ENCODE measurements at places on chromosomes 3 and 15.

DNA sequence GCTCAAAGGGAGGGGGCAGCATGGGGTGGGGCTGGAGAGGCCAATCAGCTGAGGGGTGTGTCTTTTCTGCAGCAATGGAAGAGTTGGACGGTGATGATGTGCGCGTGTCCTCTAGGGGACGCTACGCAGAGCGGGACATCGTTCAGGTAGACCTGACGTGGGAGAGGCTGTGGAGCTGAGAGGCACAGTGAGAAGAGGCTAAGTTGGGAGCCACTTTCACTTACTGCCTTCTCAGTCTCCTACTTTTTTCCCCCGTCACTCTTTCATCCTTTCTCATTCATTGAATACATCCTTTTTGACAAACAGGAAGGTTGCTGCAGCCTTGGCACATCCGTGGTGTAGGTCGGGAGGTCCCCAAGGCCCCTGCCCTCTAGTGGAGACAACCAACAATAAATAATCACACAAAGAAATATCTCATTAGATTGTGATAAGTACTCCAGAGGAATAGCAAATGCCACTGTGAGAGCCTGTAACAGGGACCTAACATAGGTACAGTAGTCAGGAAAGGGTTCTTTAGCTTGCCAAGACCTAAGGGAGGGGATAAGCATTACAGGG, 4.4 kb upstream of the BRPF1 start:
- no peak for DNase-seq

GRCh38 chr15:39474657-39475056, 106.2 kb upstream of the THBS1 start:
- no peak for DNase-seq

- no peak for DNase-seq
Measured at GRCh38 chr3:146491303-146491702, 21.9 kb upstream of the PLSCR2 start.

GRCh38 chr3:119359476-119360326, 65.5 kb downstream of the ARHGAP31 start:
- no peak for DNase-seq

DNA sequence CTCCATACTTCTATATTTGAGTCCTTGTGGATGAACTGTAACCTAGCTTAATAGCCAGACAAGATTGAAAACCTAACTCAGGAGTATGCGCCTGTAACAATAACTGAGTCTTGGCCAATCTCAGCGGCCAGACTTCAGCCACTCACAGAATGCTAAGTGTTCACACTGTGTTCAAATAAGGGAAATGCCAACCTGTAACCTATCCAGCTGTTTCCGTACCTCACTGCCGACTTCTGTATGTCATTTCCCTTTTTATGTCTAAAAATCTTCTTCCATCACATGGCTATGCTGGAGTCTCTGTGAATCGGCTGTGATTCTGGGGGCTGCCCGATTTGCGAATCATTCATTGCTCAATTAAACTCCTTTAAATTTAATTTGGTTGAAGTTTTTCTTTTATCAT, 169.2 kb downstream of the NFKBIZ start:
- no peak for DNase-seq

GRCh38 chr3:123401836-123402530, 46.9 kb downstream of the ADCY5 start:
- no peak for DNase-seq

DNA sequence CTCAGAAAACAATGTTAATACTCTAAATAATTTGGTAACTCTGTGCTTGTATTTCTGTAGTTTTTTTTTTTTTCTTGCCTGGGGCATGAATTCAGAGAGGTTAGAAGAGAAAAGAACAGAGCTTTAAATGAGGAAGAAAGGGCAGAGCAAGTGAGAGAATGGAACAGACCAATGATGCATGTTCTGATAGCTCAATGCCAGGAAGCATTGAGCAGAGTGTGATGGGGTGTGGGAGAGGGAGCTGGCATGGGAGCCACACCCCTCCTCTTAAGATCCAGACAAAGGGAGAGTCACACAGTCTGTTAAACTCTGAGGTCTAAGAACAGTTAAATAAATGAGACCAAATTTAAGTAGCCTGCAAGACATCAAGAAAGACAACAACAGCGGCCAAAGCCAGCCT, 538.6 kb downstream of the TUSC7 start:
- no peak for DNase-seq

DNA sequence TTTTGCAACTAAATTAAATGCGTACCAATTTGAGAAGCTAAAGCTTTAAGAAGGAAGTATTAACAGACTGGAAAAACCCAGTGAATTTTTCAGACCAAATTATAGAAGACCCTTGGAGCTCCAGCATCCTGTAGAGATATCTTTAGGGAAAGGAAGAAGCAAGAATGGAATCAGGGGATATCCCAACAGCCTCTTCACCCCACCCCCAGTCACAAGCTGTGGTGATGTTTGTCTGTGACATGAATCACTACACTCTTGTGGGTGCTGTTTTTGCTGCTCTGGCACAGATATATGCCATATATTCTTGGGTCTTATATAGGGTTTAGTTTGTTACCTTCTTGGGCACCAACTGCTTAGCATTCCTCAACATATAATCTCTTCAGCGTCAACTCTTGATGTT, 78.5 kb upstream of the BCL6 start:
- DNase-seq, result no peak

GRCh38 chr15:91861223-91861622, 7.7 kb downstream of the SLCO3A1 start:
- DNase-seq, result no peak

- DNase-seq, result no peak
Measured at GRCh38 chr15:80978685-80979329, 10.8 kb downstream of the MESD start.

- DNase-seq, result no peak
Measured at GRCh38 chr3:148797795-148798194, 29.8 kb upstream of the CPB1 start.

DNA sequence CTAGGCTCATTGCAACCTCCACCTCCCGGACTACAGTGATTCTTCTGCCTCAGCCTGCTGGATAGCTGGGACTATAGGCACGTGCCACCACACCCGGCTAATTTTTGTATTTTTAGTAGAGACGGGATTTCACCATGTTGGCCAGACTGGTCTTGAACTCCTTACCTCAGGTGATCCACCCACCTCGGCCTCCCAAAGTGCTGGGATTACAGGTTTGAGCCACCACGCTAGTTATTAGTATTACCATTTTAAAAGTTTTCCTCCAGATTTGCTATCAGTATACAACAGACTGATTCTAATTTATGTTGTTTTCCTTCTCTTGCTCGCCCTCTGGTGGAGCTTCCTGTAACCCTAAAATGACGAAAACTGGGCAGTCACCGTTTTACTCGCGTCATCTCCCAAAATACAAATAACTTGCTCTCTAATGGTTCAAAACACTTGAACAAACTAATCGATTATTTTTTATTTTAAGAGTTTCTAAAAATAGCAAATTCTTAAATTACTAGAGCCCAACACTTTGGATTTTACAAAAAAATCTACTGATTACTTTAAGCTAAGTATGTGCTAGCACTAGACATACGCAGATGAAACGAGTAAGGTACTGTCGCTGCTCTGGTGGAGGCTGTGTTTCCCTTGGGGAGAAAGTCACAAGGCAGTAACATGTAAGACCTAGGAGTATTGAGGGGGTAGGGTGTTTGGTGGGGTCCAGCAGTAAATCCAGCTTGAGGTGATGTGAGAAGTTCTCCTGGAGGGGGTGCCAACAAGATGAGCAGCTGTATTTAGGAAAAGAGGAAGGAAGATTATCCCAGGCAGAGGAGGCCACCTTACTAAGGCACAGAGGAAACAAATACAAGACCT, 203.3 kb downstream of the MBNL1 start:
- DNase-seq, result peak; percentile 10

DNA sequence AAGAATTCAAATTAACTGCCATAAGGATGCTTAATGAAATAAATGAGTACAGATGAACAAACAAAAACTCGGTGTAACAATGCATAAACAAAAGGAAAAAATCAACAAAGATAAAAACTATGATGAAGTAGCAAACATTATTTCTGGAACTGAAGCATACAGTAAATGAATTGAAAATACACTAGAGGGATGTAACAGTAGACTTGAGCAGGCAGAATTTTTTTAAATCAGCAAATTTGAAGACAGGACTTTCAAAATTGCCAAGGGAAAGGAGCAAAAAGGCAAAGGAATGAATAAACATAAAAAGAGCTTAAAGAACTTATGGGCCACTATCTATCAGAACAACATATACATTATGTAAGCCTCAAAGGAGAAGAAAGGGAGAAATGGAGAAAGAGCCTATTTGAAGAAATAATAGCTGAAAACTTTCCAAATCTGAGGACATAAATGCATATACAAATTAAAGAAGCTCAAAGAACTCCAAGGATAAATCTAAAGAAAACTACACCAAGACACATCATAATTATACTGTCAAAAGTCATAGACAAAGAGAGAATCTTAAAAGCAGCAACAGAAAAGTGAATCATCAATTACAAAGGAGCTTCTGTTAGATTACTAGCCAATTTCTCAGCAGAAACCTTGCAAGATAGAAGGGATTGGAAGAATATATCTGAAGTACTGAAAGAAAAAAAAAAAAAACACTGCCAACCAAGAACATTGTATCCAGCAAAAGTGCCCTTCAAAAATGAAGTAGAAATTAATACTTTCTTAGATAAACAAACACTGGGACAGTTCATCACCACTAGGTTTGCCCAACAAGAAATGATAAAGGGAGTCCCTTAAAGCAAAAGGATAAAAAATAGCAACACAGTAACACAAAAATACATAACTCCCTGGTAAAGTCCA, 15.5 kb downstream of the TOP2B start:
- DNase-seq, result no peak

DNA sequence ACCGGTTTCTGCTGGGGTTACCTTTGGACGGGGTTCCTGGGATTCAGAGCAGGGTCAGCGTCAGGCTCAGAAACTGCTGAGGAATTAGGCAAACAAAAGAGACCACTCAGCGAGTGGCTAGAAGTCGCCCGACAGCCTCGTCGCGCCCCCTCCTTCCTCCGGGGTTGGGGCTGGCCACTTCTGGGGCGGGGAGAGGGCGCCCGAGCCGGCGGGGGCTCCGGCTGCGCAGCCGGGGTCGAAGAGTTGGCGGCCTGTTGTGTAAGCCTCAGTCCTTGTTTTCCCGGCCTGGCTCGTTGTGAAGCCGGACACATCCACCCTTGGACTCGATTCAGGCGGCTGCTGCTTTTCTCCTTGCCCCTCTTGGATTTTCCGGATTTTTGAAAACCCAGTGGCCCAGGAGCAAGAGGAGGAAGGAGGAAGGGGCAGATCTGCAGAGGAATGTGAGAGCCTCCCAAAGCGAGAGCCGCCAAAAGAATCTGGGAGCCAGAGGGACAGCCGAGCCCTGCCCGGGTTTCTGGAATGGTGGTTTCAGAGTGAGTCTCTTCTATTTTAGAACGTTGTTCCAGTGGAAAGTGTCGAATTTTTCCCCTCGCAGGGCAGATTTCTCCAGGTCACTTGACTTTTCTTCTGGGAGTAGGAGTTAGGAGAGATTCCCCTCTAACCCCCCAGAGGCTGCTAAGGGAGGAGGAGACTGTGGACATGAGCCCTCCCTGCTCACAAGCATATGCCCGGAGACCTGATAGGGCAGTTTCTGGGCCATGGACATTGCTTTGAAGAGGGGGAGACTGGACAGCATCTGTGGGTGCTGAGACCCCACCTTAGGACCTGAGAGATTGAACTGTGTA, 666 bp downstream of the SNX33 start:
- no peak for DNase-seq

GRCh38 chr3:179702271-179702947, 49.6 kb downstream of the USP13 start:
- no peak for DNase-seq

GRCh38 chr15:100824211-100824610, 55.4 kb upstream of the ALDH1A3 start:
- DNase-seq, result no peak

GRCh38 chr15:38541026-38541425, 23.6 kb downstream of the RASGRP1 start:
- no peak for DNase-seq

DNA sequence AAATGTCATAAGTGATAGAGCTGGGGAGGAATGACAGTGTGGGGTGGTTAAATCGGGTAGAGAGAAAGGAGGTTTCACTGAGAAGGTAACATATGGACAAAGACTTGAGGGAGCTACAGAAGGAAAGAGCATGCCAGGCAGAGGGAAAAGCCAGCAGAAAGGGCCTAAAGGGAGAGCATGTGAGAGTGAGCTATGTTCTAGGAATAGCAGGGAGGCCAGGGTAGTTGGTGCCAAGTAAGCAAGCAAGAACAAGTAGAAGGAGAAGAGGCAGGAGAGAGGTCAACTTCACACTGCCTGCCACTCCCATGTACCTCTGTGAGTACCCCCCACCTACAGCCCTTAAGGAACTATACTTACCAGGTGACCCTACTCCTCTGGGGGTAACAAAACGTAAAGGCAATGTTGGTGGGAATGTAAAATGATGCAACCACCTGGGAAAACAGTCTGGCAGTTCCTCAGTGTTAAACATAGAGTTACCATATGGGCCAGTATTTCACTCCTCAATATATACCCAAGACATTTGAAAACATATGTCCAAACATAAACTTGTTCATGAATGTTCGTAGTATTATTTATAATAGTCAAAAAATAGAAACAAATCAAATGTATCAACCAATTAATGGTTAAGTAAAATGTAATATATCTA, 67.6 kb downstream of the SFMBT1 start:
- DNase-seq, result no peak

GRCh38 chr3:136671921-136672320, 80.3 kb downstream of the STAG1 start:
- DNase-seq, result no peak

DNA sequence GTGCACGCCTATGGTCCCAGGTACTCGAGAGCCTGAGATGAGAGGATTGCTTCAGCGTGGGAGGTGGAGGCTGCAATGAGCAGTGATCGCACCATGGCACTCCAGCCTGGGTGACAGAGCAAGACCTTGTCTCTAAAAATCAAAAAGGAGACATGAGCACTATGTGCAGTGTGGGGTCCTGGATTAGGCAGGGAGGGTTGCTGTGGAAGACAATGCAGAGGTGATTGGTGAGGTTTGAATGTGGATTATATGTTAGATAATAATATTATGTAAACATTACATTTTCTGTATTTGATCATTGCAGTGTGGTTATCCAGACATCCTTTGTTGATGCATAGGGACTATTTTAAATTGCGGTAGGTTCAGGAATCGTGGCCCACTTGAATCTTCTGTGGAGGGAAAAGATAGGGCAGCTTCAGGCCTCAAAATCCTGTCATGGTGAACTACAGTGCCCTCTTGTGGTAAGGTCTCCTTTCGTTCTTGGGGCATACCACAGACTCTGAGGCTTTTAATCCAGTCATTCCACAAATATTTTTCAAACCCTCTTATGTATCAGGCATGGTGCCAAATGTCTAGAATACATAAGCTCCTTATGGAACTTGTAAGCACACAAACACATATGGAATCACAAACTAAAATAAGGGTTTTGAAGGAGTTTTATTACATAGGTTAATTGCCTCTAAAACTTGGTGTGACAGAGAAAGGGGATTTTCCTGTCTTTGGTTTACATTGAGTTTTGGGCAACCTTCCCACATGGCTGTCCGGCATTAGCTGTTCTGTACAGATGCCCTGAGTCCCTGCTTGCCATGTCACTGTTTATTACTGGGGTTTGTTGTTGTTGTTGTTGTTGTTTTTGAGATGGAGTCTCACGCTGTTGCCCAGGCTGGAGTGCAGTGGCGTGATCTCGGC, 37.7 kb downstream of the GPD1L start:
- peak; percentile 85 for DNase-seq

- DNase-seq, result no peak
Measured at GRCh38 chr3:151962352-151962751, 88.9 kb downstream of the SUCNR1 start.

Measured in skeletal muscle cell (primary cell).